ENCODE measurements at places on chromosomes 12 and 14. TPM values are rescaled to one million over a fixed set of nuclear protein-coding genes. Genes with fewer than 3 reads are reported as not detected.

- peak overlapping the region; percentile 88 for H3K27ac ChIP-seq
- peaks cover 2% of the 10 kb centered on the region for H3K36me3 ChIP-seq
- H3K4me3 ChIP-seq: no peak overlapping the region
- no peak for DNase-seq
- no peaks in the 10 kb centered on the region for H3K27me3 ChIP-seq
- peaks cover 33% of the 10 kb centered on the region for H3K4me1 ChIP-seq
Observed at GRCh38 chr12:89280833-89281538, 71.3 kb downstream of the DUSP6 start.

DNA sequence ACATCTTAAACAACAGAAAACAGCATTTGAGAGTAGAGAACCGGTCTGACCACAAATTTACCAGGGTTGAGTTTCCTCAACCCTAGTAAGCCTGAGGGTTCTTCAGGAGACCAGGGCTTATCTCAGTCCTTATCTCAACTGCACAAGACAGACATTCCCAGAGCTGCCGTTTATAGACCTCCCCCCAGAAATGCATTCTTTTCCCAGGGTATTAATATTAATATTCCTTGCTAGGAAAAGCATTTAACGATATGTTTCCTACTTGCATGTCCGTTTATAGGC lies 12.3 kb downstream of the TMEM117 start:
- H3K4me1 ChIP-seq: peaks cover 2% of the 10 kb centered on the region
- no peaks in the 10 kb centered on the region for H3K27me3 ChIP-seq
- DNase-seq: no peak
- no peak overlapping the region for H3K27ac ChIP-seq
- peaks cover 16% of the 10 kb centered on the region for H3K36me3 ChIP-seq

DNA sequence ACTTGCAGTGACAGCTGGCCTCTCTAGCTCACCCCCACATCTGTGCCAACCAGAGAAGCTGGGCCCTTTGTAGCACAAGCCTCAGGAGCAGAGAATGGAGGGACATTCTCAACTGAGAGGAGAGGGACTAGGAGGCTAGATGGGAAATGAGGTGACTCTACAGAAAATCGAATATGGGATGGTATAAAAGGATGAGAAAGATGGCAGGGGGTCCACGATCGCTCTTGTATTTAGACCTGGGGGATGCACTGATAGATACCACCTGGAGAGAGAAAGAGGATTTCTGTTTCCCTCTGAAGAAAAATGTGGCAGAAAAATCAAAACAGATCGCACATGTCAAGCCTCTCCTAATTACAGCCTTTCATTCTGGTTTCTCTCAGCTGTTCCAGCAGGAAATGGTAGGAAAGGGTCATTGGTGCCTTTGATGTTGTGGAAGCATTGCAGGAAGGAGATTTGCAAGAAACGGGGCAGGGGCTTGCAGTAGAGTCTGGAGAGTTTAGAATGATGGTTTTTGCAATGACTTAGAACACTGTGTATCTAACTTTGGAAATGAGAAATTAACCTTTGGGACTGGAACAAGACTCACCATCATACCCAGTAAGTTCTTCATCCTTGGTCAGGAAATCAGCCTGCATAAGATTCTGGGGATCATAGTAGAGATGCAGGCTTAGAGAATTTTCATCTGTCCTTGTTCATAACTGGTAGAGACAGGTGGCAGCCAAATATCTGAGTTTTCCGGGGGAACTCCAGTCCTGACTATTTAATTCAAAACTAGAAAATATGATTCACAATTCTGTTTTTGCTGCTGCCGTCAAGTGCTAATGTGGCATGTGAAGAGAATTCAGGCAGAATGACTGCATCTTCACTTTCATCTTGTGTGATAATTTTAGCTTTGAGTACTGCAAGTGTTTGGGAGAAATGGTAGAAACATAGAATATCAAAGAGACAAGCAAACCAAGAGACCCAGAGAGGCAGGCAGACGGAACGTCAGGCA lies 98.8 kb downstream of the DAD1 start:
- H3K36me3 ChIP-seq: peaks cover 89% of the 10 kb centered on the region
- H3K27ac ChIP-seq: peak overlapping the region; percentile 99
- peaks cover 7% of the 10 kb centered on the region for H3K4me1 ChIP-seq
- no peak for DNase-seq

- no peaks in the 10 kb centered on the region for H3K4me1 ChIP-seq
- no peaks in the 10 kb centered on the region for H3K36me3 ChIP-seq
- peaks cover 4% of the 10 kb centered on the region for H3K27me3 ChIP-seq
- no peak overlapping the region for H3K4me3 ChIP-seq
Observed at GRCh38 chr12:70042675-70043074, 200.6 kb upstream of the CNOT2 start.

DNA sequence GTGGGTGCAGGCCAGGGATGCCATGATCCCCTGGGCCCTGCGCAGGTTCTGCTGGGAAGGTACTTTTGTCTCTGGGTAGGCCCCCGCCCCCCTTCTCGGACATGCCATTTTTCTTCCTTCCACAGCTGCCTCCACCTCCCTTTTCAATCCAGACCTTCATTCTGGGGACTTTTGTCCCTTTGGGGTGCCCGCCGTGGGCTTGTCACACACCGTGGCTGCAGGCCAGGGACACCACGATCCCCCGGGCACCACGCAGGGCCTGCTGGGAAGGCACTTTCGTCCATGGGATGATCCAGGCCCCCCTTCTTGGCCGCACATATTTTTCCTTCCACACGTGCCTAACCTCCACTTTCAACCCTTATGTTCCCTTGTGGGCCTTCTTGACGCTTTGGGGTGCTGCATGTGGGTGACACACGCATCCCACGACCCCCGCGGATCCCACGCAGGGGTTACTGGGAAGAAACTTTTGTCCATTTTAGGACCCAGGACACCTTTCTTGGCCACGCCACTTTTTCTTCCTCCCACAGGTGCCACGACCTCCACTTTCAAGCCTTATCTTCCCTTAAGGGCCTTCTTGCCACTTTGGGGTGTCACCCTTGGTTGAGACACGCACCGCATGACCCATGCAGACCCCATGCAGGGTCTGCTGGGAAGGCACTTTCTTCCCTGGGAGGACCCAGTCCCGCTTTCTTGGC lies 272.5 kb downstream of the ALG10 start:
- DNase-seq: no peak
- no peak overlapping the region for H3K27ac ChIP-seq
- H3K4me1 ChIP-seq: no peaks in the 10 kb centered on the region
- no peaks in the 10 kb centered on the region for H3K27me3 ChIP-seq

- H3K4me3 ChIP-seq: no peak overlapping the region
- no peak overlapping the region for H3K27ac ChIP-seq
- DNase-seq: peak; percentile 39
- H3K4me1 ChIP-seq: peaks cover 4% of the 10 kb centered on the region
- H3K27me3 ChIP-seq: peaks cover 3% of the 10 kb centered on the region
- H3K36me3 ChIP-seq: no peaks in the 10 kb centered on the region
Observed at GRCh38 chr12:15527201-15528080, 205.1 kb downstream of the PTPRO start.

- no peaks in the 10 kb centered on the region for H3K36me3 ChIP-seq
- H3K27ac ChIP-seq: no peak overlapping the region
- DNase-seq: peak; percentile 66
- peaks cover 8% of the 10 kb centered on the region for H3K27me3 ChIP-seq
Observed at GRCh38 chr14:90495357-90496276, 98.8 kb downstream of the CALM1 start.

DNA sequence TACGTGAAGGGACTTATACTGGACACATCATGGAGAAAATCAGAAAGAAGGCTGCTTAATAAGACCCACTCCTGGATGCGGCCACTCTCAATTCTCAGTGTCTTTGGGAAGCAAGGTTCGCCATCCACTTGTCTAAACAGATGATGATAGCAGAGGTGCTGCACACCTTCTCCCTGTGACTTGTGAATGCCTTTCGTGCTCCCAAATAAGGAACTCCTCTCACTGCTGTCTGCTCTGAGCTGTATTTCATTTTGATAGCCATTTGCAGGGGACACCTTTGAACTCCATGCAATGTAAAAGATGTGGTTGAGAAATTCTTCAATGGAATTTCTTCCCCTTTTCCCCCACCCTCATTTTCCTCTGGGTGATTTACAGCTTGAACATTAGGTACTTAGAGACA lies 11.6 kb downstream of the RMST start:
- H3K4me3 ChIP-seq: no peak overlapping the region
- H3K27ac ChIP-seq: no peak overlapping the region
- H3K27me3 ChIP-seq: peaks cover 2% of the 10 kb centered on the region
- no peaks in the 10 kb centered on the region for H3K4me1 ChIP-seq
- no peaks in the 10 kb centered on the region for H3K36me3 ChIP-seq

DNA sequence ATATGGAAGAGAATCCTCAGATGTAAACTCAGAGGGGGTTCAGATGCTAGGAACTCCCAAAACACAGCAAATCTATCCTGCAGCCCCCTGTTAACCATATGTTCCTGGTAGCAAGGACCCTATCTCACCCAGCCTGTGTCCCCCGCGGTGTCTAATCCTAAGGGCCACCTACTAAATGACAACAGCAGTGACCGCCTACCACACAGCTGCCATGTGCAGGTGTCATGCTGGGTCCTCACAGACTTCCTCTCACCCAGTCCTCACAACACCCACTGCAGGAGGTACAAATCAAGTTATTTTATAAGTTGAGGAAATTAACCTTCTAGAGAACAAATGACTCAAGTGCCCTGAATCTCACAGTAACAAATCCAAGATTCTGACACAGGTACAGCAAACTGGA lies 73.9 kb downstream of the ITPK1 start:
- no peak for DNase-seq
- H3K4me3 ChIP-seq: no peak overlapping the region
- H3K36me3 ChIP-seq: no peaks in the 10 kb centered on the region
- no peak overlapping the region for H3K27ac ChIP-seq
- H3K4me1 ChIP-seq: peaks cover 19% of the 10 kb centered on the region

Gene AICDA
- total RNA-seq: not detected

Gene ACVRL1
- not detected for total RNA-seq

Gene STAC3
- 2.5 TPM for total RNA-seq

Gene RNASE7
- total RNA-seq: not detected
